ENCODE measurements at places on chromosomes 4 and X.

- DNase-seq, result no peak
Measured at GRCh38 chr4:2411786-2412510, 6.5 kb downstream of the ZFYVE28 start.

GRCh38 chr4:138487230-138487629 is 245.1 kb upstream of the SLC7A11 start:
- no peak for DNase-seq

DNA sequence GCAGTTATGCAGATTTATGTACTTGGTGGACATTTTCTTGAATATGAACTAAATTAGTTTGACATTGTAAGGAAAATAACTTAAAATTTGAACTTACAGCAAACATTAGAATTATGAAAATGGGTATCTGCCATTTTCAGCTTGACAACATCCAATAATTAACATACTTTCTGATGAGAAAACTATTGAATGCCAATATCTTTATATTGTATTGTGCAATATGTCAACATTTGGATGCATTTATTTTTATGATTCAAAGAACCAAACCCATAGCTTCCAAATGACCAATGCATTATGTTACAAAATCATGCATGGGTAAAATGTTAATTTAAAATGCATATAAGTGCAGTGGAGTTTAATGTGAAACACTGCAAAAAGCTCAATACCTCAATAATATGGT is 562.5 kb downstream of the TRAM1L1 start:
- DNase-seq, result no peak

DNA sequence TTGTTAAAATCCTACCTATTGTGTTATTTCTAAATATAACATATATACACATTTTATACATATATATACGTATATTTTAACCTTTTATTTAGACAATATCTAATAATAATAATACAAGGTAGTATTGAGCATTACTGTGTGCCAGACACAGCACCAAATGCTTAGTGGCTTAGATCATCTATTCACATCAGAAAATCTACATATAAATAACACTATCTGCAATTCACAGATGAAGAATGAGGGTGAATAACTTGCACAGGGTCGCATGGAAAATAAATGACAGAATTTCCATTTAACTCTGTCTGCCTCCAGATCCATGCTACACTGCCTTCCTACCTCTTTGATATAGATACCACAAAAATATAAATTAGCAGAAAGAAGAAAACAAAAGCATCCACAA is 37.7 kb downstream of the SHROOM4 start:
- no peak for DNase-seq

DNA sequence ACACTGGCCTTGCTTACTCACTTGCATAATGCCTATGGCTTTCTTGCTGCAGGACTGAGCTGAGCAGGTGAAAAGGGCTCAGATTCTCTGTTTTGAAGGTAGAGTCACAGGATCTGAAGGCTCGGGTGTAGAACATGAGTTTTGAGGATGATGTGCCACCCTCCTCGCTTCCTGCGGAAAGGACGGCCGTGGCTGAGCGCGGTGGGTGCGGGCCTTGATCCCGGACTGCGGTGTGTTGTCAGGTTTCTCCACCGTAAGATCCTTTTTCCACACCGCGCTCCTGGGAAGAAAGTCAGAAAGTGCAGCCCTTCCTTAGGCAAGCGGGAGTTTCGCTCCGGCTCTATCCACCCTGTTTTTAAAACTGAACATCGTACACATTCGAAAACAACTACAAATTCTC is 36.2 kb downstream of the ZFP42 start:
- DNase-seq, result no peak

- DNase-seq, result no peak
Measured at GRCh38 chr4:88097781-88098180, 60.7 kb downstream of the ABCG2 start.

DNA sequence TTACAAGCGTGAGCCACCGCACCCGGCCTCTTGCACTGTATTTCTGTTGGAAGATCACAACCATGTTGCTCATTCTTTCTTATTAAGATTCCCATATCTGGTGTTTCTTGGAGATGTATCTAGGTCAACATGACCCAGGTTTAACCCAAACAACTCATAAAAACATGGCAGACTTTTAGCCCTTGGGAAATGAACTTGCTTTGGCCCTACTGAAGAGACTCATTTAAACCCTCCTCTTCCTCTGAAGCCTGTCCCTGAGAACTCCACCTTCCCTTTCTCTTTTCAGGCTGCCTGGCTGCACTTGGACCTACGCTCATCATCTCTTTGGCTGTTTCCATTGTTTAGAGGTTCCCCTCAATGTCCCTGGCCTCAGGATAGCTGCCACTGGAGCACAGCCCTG is 22.8 kb upstream of the OPN1LW start:
- no peak for DNase-seq

DNA sequence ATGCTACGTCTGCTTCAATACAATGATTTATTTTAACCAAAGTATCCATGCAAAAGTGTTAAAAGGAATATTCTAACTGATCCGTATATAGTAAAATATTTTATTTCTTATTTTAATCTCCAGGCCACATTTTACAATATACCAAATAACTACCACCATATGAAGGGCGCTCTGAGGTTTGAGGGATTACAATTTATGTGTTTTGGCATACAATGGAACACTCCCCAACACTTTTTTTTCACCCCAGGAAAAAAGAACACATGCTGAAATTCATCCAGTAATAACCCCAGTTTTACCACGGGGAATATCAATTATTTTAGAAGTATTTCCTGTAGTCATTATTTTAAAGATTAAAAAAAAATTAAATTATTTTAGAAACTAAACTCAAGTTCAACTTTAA is 65.4 kb downstream of the APBB2 start:
- no peak for DNase-seq

- DNase-seq, result no peak
Measured at GRCh38 chr4:150318971-150319370, 240.7 kb downstream of the DCLK2 start.

GRCh38 chr4:5976431-5976830 is 41.8 kb downstream of the C4orf50 start:
- no peak for DNase-seq

DNA sequence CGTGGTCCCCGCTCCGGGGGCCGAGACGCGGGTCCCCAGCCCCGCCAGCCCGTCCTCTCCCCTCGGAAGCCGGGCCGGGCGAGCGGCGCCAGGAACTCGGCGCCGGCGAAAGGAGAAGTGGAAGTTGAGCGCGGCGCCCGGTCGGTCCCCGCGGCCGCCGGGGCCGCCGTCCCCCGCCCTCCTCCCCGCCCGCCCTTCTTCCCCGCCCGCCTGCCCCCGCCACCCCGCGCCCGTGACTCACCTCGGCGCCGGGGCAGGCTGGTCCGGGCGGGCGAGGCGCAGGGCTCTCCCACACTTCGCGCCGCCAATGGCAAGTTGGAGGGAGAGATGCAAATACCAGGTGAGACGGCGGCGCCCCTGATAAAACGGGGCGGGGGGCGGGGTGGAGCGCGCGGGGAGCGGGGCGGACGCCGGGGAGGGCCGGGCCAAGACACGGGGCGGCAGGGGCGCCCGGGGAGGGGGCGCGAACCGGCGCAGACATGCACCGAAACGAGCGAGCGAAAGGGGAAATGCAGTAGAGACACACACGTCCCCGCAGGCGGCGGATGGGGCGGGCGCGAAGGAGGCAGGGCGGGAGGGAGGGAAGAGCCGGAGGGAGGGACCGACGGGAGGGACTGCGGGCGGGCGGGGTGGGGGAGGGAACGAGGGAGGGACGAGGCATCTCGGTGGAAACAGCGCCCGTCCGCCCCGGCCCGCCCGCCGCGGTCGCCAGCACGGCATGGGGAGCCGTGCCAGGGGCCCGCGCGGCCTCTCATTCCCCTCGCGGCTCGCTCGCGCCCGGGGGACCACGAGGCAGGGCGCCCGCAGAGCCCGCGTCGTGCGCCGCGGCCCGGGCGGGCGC is at the start of gene ELF4:
Gene ELF4, minus strand, starts transcription at position 119 of the 841 bp plus-strand sequence. CDS start 29,167 bp downstream, outside the sequence.
- DNase-seq, result no peak

- no peak for DNase-seq
Measured at GRCh38 chrX:150753357-150753756, 60.2 kb downstream of the MTMR1 start.

All from NCI-H524 treated with DMSO at 0.1 percent for 48 hours (cell line).